ENCODE measurements at places on chromosomes 6 and 20.

GRCh38 chr20:35942243-35942642 lies 12.1 kb downstream of the SCAND1 start:
- no peak for DNase-seq

DNA sequence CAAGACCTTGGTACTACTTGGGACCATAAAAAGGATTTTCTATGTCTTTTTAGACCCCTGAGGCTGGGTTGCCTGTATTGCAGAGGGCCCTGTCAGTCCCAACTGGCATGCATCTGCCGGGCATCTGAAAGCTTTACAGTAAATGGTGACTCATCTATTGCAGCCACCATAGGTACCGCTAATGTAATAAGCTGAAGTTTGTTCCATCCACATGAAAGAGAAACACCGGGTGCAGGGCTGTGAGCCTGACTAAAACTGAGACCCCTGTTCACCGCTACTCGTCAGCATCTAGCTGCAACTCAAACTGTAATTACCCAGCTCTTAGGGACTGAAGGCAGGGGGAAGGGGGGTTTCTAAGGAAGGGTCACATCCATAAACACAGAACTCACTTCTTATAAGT lies 49.5 kb downstream of the TRERF1 start:
- DNase-seq: peak; percentile 33

- no peak for DNase-seq
Measured at GRCh38 chr20:62370115-62370806, 3.1 kb upstream of the LAMA5 start.

GRCh38 chr6:111680015-111680712 lies 74.5 kb upstream of the TRAF3IP2 start:
- DNase-seq: no peak

- DNase-seq: no peak
Measured at GRCh38 chr20:23020230-23021018, 14.7 kb upstream of the SSTR4 start.

DNA sequence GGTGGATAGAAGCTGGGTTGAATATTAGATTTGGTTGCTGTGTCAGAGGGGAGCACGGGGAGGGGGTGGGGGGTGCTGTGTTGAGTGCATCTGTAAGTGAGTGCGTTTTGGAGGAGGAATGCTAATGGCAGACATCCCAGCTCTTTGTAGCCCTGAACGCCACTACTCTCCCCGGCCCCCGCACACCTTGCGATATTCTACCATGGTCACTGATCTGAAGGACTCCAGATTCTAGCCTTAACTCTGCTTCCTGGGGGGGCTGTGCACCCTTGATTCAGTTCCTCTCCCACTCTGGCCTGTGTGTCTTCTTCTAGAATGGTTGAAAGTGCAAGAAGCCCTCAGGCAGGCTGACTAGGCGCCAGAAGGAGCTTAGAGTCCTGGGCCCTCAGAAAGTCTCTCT lies 7.1 kb downstream of the GLP1R start:
- DNase-seq: no peak

- DNase-seq: no peak
Measured at GRCh38 chr20:60354024-60354580, 395.9 kb downstream of the CDH26 start.

GRCh38 chr6:137000825-137001224 lies 43.9 kb downstream of the IL20RA start:
- no peak for DNase-seq

DNA sequence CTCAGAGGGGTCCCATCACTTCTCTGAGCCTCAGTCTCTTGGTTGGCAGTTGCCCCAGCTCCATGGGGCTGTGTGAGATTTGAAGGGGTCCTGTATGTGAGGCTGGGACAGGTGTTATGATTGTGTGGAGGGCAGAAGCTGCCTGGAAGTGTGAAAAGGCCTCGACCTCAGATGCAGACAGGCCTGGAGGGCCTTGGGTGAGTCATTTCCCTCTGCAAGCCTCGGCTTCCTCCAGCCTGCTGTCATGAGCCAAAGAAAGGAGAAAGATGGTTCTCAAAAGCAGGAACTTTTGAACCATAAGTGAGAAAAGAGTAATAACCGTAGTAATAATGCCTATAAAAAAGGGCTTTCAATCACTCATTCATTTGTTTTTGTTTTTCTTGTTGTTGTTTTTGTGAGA lies 37.5 kb downstream of the SNAI1 start:
- no peak for DNase-seq

DNA sequence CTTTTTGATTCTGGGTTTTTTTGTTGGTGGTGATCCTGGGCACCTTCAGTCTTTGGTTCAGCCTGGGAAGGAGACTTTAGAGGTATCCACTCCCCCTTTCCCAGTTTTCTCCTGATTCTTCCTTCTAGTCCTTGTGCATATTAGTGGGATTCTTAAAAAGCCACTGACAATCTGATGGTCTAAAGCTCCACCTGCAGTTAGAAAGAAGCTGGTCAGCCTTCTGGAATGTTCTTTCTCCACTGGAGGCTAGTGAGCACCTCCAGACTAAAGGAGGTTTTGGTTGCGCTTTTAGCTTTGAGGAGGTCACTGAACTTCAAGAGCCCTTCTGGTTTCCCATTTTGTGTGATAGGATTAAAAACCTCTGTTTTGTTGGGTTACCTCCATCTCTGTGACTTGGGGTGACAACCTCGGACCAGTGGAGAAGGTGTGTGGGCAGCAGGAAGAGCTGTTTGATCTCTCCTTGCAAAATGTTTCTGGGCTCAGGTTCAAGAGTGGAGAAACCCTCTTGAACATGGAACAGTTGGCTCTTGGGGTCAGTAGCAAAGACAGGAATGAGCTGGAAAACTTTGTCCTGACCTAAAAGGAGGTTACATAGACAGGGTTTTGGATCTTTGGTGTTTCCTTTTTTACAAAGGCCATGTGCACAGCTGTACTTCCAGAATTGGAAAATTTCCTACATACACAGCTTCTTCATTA lies 29.0 kb downstream of the JARID2 start:
- no peak for DNase-seq

GRCh38 chr20:34268851-34269636 lies 27.8 kb downstream of the ASIP start:
- DNase-seq: peak; percentile 9

DNA sequence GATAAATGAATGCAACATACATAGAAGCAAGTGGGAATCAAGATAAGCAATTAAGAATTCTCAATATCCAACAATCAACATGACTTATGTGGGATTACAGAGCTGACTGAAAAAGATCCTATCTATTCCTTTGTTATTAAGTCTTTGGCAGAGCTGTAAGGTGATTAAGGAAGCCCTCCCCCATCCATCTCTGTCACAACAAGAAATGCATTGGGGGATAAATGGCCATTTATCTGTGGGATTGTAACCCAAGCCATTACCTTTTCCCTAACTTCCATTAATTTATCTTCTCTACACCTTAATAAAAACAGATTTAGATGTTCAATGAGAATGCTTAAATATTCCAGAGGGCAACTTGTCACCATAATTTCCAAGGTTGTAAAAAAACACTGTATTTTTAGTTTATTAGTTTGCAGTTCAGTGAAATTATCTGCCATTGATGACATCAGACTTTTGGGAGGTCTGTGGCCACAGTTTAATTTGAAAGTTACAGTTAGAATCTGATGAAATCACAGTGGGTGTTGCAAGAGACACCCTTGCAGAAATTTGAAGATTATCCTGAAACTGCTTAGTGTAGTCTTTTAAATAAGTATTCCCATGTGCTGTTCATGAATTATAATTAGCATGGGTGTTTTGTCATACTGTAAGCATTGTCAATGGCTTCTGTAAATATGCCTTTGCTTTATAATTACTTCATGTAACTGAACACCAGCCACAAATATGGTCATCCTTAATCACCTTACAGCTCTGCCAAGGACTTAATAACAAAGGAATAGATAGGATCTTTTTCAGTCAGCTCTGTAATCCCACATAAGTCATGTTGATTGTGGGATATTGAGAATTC lies 49.4 kb upstream of the FYN start:
- DNase-seq: no peak

DNA sequence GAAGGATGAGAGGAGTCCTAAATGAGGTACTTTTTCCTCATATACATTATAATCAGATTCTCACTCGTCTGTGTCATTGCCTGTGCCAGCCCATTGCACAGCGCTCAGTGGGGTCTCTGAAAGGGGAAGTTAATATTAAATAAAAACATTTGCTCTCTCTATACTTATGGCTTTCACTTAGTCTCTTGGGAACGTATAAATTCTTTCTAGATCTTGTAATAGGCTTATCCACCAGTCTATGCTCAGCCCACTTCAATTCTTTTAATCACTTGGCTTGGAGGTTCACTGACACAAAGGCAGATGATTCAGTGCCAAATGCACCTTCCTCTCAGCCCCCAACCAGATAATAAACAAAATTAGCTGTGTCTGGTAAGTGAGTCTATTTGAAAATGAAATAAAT lies 164.3 kb upstream of the OGFRL1 start:
- DNase-seq: no peak

DNA sequence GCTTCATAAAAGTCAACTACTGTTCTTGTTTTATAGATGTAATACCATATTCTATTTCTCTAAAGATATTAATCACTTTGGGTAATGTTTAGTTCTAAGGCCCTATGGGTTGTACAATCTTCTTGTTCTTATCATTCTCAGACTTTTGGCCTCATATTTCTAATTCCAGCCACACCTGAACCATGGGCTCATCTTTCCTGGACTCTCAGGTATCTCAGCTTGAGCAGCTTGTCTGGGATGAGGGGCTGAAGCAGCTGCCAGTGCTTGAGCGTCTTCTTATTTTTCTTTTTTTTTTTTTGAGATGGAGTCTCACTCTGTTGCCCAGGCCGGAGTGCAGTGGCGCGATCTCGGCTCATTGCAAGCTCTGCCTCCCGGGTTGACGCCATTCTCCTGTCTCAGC lies 150.2 kb downstream of the KIF6 start:
- DNase-seq: no peak

GRCh38 chr6:117264692-117265409 lies 507 bp upstream of the VGLL2 start:
- no peak for DNase-seq

DNA sequence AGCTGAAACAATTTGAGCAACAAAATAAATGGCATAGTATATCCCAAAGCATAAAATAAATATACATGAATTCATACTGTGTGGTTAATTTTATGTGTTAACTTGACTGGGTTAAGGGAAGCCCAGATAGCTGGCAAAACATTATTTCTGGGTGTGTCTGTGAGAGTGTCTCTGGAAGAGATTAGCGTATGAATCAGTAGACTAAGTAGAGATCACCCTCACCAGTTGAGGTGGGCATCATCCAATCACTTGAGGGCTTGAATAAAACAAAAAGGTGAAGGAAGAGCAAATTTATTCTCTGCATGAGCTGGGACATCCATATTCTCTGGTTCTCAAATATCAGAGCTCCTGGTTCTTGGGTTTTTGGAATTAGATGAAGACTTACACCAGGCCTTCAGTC lies 17.9 kb downstream of the SLC22A16 start:
- no peak for DNase-seq

DNA sequence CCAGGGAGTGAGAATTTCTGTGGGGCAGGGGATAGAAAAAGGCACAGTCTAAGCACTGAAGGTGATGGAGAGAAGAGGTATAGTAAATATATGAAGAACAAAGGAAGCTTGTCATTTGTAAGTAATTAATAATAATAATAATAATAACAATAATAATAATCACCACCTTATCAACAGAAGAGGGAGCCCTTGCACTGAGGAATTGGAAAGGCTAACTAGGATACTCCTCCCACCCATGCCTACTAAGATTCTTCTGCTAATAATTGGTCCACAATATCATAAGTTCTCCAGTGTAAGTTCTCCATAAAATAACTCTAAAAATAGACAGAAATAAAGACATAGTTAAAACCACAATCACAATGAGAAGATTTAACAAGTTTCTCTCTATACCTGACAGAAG lies 912 bp upstream of the OR12D3 start:
- no peak for DNase-seq

GRCh38 chr6:144349690-144350527 lies 64.8 kb downstream of the UTRN start:
- DNase-seq: no peak

DNA sequence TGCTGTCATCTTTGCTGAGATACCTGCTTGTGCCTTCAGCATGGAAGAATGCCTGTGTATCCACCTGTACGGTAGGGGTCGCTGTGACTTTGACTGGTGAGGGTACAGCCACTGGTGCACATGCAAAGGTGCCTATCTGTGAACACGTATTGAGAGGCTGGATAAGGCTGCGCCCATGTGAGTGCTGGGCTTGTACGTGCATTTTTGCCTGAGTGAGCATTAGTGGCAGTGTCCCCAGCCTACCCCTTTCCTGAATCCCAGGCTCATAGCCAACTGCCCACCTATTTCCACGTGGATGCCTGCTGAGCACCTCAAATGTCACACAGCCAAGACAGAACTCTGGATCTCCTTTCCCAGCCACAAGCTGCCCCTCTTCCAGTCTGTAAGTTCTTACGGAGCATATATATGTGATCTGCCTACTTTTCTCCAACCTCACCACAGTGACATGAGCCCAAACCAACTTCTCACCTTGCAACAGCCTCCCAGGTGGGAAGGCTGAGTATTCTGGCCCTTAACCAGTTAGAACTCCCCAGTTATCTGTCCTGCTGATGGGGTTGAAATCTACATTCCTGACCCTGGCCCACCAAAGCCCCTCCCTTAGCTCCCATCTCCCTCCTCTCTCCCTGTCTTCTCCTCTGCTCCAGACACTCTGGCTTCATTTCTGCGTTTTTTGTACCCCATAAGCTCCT lies 1.1 kb upstream of the SLC2A10 start:
- no peak for DNase-seq

DNA sequence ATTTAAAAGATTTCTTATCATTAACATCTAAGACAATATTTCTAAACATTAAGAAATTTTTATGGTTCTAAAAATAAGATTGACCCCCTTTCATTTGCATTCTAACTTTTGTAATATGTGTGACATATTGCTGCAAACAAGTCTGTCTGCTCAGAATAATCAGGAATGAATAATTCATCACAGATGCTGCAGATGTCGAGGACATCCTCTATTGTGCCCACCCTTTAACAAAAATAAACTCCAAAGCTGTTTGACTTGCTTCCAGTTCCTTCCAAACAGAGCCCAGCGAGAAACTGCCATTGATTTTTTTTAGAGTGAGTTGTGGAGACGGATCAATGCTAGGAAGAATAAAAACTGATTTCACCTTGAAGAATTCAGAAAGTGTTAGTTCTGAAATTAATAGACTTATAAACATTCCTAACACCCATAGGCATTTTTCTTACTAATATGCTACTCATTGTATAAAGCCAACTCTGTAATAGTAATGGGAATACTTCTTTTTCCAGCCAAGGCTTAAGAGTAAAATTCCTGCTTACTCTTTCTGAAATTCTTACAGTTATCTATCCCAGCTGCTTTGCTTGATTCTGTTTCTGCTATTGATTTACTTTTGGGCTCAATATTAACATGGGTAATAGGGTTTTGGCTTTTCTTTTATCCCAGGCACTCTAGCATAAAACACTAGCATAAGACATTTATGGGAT lies 244.8 kb upstream of the FAM83B start:
- no peak for DNase-seq

- DNase-seq: no peak
Measured at GRCh38 chr6:43286980-43287716, 10.9 kb upstream of the SLC22A7 start.

Measured in activated CD4-positive, alpha-beta T cell treated with anti-CD3 and anti-CD28 coated beads for 24 hours (primary cell).